ENCODE measurements at places on chromosomes 6 and 20.

- DNase-seq: no peak
Measured at GRCh38 chr6:134826889-134827737, 122.8 kb downstream of the ALDH8A1 start.

- no peak for DNase-seq
Measured at GRCh38 chr6:709471-710056, 16.6 kb upstream of the EXOC2 start.

GRCh38 chr20:10978713-10979112, 304.9 kb upstream of the JAG1 start:
- no peak for DNase-seq

DNA sequence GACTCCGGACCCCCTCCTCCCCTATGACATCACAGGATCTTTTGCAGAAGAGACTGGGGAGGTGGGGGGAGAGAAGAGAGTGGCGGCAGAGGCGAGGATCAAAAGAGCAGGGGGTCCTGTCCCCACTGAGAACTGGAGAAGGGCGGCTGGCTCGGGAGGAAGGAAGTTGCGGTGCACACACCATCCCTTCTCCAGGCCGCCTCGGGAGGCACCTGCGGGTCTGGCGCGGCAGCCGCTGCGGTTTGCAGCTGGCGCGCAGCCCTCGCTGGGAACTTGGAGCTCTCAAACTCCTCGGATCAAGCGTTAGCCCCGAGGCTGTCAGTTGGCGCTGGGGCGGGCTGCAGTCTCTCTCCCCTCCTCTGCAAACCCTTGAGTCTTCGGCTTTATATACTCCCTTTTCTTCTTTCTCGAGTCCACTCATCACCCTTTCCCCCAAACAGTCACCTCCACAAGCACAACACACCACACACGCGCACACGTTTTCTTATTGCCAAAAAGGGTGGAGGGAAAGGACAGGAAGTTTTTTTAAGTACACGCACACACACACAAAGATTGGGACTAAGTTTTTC, 180.7 kb downstream of the TBXT start:
- no peak for DNase-seq

- DNase-seq: no peak
Measured at GRCh38 chr6:129312880-129313279, 397.1 kb downstream of the ARHGAP18 start.

DNA sequence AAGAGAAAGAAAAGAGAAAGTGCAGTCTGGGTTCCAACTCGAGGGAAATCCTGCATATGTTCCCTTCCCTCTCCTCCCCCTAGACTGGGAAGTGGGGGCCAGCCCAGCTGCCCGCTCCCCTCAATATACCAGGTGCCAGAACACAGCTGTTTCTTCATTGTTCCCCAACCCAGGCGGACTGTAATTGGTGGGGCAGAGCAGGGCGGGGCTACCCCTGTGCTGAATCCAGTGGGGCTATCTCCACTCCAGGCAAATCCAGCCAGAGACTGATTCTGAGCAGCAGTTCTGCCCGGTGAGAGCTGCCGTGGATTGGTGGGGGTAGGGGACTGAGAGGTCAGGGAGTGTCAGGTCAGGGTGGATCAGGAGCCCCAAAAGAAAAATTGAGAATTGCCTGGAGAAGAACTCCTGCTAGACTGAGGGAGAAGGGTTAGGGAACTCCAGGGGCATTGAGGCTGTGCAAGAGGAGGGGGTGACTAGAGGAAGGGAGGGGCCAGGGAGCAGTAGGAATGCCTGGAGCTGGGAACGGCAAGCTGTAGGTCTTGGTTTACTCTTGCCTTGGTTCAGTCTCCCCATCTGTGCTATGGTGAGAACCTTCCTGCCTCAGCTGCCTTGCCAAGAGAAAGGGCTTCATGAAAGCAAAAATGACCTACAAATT, at the start of gene MYMX:
MYMX (plus strand) TSS at position 250 of the 655 bp plus-strand sequence. CDS start 546 bp downstream, outside the sequence.
- DNase-seq: no peak

GRCh38 chr6:152471456-152472265, 165.5 kb downstream of the SYNE1 start:
- no peak for DNase-seq

- no peak for DNase-seq
Measured at GRCh38 chr6:35185971-35186370, 27.8 kb upstream of the SCUBE3 start.

DNA sequence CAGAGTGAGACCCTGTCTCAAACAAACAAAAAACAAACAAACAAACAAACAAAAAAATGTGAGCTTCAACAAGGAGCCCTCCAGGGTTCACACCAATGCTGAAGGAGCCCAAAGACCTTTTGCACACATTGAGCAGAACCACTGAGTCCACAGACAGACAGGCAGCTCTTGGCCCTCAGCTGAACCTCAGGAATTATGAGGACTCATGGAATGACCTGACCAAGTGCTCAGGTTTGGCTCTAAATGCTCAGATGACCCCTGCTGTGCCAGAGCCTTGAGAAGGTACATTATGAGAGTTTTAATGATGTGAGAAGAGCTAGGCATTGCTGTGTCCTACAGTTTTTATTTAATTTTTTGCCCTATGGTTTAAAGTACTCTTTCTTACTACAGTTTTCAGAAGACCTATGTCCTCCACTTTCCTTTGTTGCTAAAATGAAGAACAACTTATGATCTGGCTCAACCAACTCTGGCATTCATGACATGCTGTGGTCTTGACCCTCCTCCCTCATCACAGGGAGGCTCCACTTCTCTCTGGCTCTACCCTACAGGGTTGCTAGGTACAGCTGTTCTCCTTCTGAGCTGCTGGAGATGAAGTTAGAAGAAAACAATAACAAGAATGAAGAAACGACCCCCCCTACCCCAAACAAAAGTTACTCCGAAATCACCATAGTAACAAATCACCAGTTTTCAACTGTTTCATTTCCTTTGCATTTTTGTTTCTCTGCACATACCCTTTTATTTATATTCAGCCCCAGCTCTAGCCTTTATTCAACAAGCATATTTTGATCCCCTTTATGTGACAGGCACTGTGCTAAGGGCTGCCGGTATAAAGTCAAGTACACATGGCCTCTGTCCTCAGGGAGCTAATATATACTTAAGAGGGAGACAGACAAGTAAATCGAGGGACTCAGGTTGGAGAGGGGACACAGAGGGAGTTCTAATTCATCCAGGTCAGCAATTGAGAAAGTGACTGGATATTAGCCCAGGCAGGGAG, 128.7 kb upstream of the TRAF3IP2 start:
- no peak for DNase-seq
